Activated T-helper 1 cell treated with anti-CD3 and anti-CD28 coated beads, Interleukin-2, amount 50 U/mL, for 16 hours (primary cell): ENCODE measurements at places on chromosomes 3 and 15.

- DNase-seq: no peak
These were observed 73.3 kb upstream of the RAD18 start for GRCh38 chr3:9036404-9037131.

GRCh38 chr3:184952671-184953070 is 140.7 kb downstream of the VPS8 start:
- DNase-seq: no peak

DNA sequence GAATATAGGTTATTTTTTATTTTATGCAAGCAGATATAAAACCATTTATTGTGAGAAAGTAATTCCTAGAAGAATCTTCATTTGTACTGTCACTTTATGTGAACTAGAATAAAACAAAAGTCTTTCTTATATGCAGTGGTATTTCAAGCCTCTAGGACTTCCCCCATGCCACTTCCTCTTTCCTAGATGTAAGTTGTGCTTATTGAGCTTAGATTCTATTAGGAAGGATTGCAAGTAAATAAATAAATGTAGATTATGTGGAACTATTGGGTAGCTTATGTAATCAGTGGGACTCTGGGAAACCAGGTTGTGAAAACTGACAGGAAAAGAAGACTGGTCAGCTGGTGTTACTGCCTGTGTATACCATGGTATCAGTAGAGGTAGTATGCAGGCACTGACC is 169.7 kb downstream of the RSRC1 start:
- DNase-seq: no peak

- DNase-seq: no peak
These were observed 18.8 kb downstream of the PPP1R2 start for GRCh38 chr3:195524171-195524896.

GRCh38 chr15:78067328-78068228 is 9.9 kb downstream of the TBC1D2B start:
- DNase-seq: no peak
